K562 (cell line): ENCODE measurements at places on chromosomes 7 and 10.

DNA sequence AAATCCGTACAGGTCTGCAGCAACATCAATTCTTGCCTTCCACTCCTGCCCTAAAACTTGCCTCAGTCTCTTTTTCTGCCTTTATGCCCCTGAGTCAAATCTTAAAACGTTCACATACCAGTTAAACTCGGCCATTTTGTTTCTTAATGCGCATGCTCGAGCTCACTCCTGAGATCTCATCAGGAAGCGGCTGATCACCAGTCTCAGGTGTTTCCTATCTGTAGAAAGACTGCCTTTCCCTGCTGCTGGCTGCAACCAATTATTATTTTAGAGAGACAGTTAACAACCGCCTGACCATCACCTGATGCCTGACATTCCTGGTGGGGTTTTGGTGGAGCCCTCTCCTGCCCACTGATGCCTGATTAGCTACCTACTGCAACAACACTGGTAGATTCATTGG is 70.2 kb upstream of the TMEM140 start:
- DNase-seq = peak; percentile 14

DNA sequence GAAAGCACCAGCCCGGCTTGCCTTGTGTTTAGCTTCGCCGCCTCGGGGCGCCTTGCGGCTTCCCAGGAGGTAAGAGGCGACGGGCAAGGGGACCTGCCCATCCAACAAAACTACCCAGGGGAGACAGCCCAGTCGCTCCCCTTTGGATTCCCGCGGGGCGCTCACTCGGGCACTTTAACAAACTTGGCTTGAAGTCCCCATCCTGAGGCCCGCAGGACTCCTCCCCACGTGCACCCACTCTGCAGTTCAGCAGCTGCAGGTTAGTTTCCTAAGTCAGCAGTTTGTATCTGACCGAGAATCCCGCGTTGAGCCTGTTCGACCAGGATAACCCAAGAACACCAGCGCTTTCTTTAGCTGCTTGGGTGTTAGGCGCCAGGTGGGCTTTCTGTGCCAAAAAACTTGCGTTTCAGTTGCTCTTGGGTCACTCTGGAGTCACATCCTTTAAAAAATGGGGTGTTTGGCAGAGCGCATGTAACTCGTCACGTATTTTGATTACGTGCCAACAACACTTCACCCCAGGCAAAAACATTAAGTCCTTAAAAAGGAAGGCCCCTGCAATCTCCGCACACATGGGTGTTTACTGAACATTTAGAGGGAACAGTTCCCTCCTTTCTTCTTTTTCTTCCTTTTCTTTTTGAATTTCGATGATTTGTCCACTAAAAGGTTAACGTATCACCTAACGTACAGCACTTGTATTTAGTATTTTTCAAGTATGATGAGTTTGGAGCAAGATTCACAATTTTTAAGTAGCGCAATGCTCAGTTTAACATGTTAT is 876 bp downstream of the DNAH11 start:
- no peak for DNase-seq

- DNase-seq = peak; percentile 80
Measured at GRCh38 chr7:130733931-130734814, at the start of gene KLF14. Gene KLF14 (minus strand): TSS chr7:130734207. CDS start chr7:130734033, 174 bp downstream.

DNA sequence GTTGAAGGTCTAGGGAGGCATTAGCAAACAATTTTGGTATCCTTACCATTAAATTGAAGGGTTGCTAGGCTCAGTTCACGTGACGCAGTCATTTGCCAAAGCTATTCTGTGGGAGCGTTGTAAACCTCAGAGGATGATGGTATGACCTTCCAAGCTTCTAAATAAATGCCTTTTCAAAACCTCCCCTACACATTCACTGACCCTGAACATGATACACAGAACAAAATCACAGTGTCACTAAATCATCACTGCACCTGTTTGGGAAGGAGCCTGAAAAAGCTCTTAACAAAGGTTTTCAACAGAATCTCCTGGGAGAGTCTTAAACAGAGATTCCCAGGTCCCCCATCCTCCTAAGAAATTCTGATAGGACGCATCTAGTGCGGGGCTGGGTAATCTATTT is 13.2 kb upstream of the CCDC172 start:
- DNase-seq = no peak

DNA sequence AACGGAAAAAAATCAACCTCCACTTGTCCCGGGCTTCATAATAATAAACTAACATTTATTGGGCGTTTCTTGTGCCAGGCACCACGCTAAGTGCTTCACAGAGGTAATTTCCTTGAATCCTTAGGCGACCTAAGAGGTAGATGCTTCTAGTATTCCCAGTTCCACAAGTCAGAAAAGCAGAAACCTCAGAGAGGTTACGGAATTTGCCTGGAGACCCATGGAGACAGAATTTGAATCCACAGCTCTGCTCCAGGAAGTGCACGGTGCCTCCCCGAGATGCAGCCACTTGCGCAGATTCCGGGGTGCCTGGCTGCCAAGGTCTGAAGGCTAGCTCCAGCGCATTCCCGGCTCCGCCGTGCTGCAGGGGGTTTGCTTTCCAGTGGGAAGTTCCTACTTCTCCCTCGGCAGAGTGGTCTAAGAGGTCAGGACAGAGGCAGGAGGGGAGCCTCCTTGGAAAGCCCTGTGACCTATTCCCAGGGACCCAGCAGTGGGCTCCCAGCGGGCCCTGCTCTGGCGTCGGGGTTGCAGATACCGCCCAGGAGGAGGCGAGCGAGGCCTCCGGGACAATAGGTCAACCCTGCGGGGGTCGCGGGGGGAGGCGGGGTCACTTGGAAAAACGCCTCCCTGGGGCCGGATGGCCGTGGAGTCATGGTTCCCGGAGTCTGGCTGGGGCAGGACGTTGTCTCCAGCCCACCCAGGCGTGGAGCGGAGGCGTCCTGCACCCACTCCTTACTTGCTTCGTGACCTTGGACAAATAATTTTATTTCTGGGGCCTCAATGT is 10.1 kb upstream of the NKX2-3 start:
- DNase-seq = no peak

DNA sequence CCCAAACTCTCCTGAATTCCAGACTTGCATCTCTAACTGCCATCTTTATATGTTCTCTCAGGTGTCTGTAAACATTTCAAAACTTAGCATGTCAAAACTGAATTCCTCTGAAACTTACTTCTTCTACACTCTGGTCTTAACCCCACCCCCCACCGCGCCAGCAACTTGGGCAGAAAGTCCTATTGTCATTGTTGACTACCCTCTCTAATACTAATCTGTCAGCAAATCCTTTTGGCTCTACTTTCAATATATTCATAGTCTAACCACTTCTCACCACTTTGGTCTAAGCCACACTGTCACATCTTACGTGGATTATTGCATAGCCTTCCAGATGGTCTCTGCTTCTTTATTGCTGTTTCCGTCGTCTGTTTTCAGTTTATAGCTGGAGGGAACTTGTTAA is 86.6 kb downstream of the AHCYL2 start:
- DNase-seq = no peak

DNA sequence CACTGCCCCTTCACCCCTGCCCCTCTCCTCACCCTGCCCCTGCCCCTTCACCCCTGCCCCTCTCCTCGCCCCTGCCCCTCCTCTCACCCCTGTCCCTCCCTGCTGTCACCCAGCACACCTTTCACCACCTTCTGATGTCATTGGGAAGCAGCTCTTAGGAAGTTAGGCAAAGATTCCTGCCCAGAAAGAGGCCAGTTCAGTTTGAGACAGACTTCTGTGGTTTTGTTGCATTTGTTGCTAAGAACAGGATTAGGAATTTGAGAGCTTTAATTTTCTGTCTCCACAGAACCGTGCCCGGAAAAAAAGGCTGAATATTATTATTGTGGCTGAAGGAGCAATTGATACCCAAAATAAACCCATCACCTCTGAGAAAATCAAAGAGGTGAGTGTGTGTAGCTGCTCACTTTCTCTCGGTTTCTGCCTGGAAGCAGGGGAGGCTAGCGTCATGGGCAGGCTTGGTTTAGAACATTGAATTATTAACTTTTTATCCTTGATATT is 39.6 kb downstream of the PFKP start:
- no peak for DNase-seq

DNA sequence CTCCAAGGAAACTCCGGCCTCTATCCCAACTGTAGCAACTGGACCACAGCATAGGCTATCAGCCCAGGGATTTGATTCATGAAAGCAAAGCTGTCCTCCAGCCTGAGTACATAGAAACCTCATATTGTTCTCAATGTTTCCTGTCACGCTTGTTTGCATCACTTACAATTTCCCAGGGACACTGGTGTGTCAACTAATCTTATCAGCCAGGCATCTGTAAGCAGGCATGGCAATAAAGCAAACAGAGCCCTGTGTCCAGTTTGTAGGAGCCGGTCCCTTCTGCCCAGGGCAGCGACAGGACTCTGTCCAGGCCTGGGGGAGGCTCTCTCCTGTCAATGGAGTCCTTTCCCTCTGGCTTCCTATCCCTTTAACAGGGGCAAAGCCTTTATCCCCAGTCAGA is 23.0 kb upstream of the CDHR3 start:
- no peak for DNase-seq

DNA sequence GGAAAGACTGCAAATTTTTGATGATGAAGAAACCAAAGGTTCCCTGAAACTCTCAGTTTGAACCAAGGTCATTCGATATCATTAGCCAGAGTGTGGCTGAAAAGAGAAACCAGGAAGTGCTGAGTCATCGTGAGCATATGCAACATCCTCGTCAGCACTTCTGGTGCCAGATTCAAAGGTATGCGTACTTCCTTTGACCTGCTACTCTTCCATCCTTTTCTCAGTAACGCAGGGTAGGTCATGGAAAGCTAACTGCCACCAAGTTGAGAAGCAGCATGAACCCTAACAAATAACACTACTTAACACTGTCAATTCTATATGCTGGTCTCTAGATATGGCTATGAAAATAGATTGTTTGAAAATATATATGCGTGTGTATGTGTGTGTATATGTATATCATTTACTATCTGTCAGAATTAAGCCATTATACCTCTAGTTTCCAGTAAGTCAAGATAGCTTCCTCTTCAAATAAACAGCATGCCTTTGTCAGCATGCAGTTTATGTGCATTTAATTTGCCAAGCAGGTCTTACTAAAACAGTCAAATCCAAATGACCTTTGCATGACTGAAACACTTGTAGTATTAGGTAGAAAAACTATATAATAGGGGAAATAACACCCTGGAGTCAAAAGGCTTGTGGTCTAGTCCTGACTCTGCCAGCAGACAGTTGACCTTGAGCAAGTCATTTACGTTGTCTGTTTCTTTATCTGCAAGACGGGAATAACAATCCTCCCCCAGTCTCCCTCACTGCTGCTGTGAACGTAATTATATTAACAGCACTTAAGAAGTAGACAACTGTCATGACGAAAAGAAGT is 26.4 kb downstream of the CDK6 start:
- DNase-seq = peak; percentile 51

DNA sequence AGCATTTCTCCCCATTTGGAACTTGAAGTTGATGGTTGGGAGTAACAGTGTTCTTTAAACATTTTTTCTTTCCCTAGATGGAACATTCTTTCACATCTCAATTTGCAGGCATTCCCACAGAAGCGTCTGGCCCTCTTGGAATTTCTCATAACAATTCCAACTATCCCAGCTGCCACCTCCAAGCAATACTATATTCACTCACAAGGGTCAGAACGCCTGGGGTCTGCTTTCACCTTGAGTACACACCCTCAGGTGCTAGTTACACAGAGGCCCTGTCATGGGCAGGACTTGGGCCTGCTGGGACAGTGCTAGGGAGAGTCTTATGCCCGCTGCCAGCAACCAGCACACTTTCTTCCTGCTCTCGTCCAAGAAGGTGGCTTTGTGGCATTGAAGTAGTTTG is 136.5 kb downstream of the JCAD start:
- DNase-seq = no peak

- no peak for DNase-seq
Measured at GRCh38 chr10:128167926-128168520, 41.8 kb upstream of the MKI67 start.

DNA sequence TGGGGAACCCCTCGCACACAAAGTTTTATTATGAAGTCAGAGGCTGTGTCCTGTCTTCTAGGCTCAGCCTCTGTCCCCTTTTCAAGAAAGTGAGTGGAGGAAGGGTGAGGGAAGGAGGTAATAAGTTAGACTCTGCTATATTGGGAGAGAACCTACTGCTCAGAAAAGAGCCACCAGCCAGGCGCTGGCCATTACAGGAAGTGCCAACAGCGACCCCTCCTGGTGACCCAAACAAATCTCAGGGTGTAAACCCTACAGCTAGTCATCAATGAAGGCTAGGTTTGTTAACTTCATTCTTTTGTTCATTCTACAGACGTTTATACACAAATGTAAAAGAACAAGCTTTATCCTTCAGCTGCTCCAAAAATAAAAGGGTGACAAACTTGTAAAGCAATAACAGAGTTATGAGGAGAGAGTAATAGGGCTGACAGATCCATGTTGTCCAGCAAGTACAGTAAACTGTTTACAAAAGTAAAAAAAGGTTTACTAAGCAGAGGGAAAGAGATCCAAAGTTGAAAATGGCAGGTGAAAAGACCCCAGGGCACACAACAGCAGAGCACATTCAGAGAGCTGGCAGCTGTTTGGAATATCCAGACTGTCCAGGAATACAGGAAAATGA is 82.7 kb downstream of the FAM204A start:
- peak; percentile 44 for DNase-seq

DNA sequence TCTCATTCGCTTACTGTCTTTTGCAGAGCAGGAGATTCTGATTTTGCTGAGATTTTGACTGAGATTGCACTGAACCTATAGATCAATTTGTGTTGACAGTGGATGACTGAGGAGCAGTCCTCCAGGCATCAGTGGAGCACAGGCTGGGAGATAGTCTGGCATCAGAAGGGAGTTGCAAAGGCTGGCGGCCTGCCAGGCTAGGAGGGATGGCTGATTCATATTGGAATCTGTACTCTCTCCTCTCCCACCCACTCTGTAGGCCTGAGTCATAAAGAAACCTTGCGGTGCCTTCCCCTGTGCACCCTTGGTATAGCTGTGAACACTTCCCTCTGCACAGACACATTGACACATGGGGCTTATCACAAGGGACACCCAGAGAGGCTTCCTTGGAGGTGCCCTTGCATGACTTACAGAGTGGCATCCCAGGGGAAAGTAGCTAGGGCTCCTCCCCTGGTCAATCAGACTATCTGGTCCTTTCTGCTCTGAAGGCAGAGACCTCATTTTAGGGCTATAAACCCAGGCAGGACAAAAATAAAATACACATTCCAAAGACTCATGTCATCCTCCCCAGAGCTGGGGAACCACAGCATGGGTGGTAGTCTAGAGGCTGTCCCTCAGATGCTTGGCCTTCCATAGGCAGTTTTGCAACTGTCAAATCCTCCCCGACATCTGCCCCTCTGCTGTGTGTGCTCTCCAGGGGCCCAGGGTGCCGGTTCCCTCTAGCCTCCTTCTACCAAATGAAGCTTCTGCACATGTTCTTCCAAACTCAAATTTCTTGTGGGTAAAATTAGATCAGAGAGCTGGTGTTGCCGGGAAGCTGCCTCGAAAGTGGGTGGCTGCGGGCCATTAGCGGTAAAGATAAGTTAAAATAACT is 37.4 kb upstream of the EEPD1 start:
- DNase-seq = no peak

GRCh38 chr10:13773496-13774170 is 186.9 kb downstream of the PRPF18 start:
- DNase-seq = no peak

- DNase-seq = no peak
Measured at GRCh38 chr10:9965341-9965740, 1052.3 kb upstream of the CELF2 start.

- DNase-seq = no peak
Measured at GRCh38 chr7:85699482-85699881, 512.6 kb upstream of the SEMA3D start.

GRCh38 chr7:164882-165660 is 27.3 kb upstream of the FAM20C start:
- no peak for DNase-seq
